ENCODE measurements at places on chromosomes 2 and 18. TPM values are rescaled to one million over a fixed set of nuclear protein-coding genes. Genes with fewer than 3 reads are reported as not detected.
A peak's percentile ranks its signal among the peaks of the same experiment; 100 is the strongest.

The SAG gene
- not detected for total RNA-seq

DNA sequence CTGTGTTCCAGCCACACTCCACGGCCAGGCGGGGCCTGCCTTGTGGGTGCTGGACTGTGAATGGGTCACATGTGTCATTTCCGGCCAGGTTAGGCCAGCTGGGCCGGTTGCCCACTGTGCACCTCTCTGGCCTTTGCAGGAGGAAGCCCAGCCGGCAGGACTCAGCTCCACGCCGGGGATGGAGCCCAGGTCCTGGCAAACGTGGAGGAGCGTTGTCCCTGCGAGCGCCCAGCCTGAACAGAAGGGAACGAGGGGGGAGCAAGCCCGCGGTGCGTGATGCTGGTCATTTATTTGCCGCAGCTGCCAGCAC, 152.9 kb downstream of the PXDN start:
- H3K4me3 ChIP-seq, result no peak overlapping the region
- H3K4me1 ChIP-seq, result no peaks in the 10 kb centered on the region
- H3K27me3 ChIP-seq, result no peaks in the 10 kb centered on the region
- no peak for DNase-seq
- no peaks in the 10 kb centered on the region for H3K36me3 ChIP-seq

- H3K27me3 ChIP-seq, result no peaks in the 10 kb centered on the region
- DNase-seq, result no peak
- H3K4me1 ChIP-seq, result no peaks in the 10 kb centered on the region
- no peaks in the 10 kb centered on the region for H3K36me3 ChIP-seq
- H3K4me3 ChIP-seq, result no peak overlapping the region
Measured at GRCh38 chr2:28488083-28488830, 7.6 kb upstream of the PLB1 start.

The FLACC1 gene
- total RNA-seq, result 1.8 TPM

The SPOPL gene
- total RNA-seq, result 16.9 TPM

GRCh38 chr2:167318581-167318980, 430.3 kb downstream of the XIRP2 start:
- no peak overlapping the region for H3K27ac ChIP-seq
- no peak overlapping the region for H3K4me3 ChIP-seq
- no peaks in the 10 kb centered on the region for H3K4me1 ChIP-seq
- H3K27me3 ChIP-seq, result no peaks in the 10 kb centered on the region

The NXPH2 gene
- not detected for total RNA-seq

GRCh38 chr2:143429932-143430679, 300.9 kb downstream of the ARHGAP15 start:
- peaks cover 3% of the 10 kb centered on the region for H3K4me1 ChIP-seq
- no peak overlapping the region for H3K4me3 ChIP-seq
- DNase-seq, result no peak
- no peaks in the 10 kb centered on the region for H3K36me3 ChIP-seq
- H3K27ac ChIP-seq, result no peak overlapping the region

The CYTIP gene
- 195 TPM for total RNA-seq

- no peak overlapping the region for H3K4me3 ChIP-seq
- no peak for DNase-seq
- H3K27me3 ChIP-seq, result no peaks in the 10 kb centered on the region
- H3K4me1 ChIP-seq, result no peaks in the 10 kb centered on the region
- no peak overlapping the region for H3K27ac ChIP-seq
- no peaks in the 10 kb centered on the region for H3K36me3 ChIP-seq
Measured at GRCh38 chr2:191228861-191229260, 16.3 kb upstream of the MYO1B start.

GRCh38 chr2:241458687-241459086, 49.7 kb downstream of the STK25 start:
- DNase-seq, result no peak
- H3K4me1 ChIP-seq, result no peaks in the 10 kb centered on the region
- no peak overlapping the region for H3K4me3 ChIP-seq
- no peaks in the 10 kb centered on the region for H3K27me3 ChIP-seq
- H3K36me3 ChIP-seq, result no peaks in the 10 kb centered on the region

- no peak overlapping the region for H3K27ac ChIP-seq
- no peaks in the 10 kb centered on the region for H3K27me3 ChIP-seq
- H3K36me3 ChIP-seq, result no peaks in the 10 kb centered on the region
- no peak overlapping the region for H3K4me3 ChIP-seq
- DNase-seq, result no peak
Measured at GRCh38 chr2:189014449-189015138, 40.4 kb downstream of the COL3A1 start.

The C2orf80 gene
- total RNA-seq, result not detected

The MYL12B gene
- 252 TPM for total RNA-seq

DNA sequence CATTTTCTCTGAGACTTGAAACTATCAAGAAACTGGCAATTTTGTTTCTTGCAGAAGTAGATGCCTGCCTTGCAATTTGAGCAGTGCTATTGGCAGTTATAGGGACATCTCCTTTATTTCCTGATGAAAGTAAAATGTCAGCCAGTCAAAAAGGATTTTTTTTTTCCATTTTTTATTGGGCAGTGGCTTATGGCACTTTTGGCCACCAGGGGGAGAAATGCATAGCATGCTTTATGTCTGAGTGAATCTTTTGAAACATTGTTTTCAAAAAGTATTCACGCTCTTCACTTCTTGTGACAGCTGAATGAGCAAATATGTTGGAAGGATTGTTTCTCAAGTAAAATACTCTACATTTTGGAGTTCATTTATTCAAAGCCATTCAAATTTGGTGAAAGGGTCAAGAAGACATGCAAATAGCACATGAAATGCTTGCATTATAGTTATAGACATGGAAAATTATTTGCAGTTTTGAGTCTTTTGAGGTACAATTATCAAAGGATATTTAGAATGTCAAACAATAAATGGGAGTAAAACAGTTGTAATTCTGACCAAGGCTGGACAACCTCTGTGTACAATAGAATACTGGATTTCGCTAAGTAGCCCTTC, 491.0 kb downstream of the CDH2 start:
- H3K27me3 ChIP-seq, result no peaks in the 10 kb centered on the region
- no peak overlapping the region for H3K27ac ChIP-seq
- no peaks in the 10 kb centered on the region for H3K36me3 ChIP-seq
- DNase-seq, result no peak
- H3K4me1 ChIP-seq, result no peaks in the 10 kb centered on the region
- no peak overlapping the region for H3K4me3 ChIP-seq

GRCh38 chr2:50221106-50221505, 810.8 kb downstream of the NRXN1 start:
- no peak for DNase-seq
- no peak overlapping the region for H3K27ac ChIP-seq

The SLC9A2 gene
- total RNA-seq, result not detected

DNA sequence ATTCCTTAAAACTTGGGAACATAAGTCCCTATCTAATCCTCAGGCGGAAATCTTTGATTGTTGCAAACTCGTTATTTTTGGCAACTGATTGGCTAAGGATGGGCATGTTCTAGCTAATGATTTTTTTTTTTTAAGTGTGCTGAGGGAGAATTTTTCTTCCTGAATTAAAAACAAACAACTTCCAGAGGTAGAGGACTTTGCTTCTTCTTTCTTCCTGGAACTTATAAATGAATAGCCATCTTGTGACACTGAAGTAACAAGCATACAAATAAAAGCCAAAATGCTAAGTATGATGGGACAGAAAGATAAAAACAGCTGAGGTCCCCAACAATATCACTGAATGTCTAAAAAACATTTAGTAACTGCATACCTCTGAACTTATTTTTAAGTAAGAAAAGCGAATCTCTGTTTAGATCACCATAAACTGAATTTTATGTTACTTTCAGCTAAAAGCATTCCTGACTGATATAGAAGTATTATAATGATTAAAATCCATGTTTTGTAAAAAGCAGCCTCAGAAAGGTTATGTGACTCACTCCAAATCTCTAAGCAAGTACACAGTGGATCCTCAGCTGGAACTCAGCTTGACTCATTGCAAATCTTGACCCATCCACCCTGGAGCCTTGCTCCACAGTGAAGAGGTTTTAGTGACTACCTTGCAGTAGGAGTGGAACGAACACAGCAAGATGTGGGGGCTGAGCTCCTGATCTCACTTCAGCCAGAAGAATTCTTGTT, 344.4 kb downstream of the CLIP4 start:
- H3K4me3 ChIP-seq, result no peak overlapping the region
- no peaks in the 10 kb centered on the region for H3K4me1 ChIP-seq
- peaks cover 4% of the 10 kb centered on the region for H3K27me3 ChIP-seq
- no peaks in the 10 kb centered on the region for H3K36me3 ChIP-seq
- H3K27ac ChIP-seq, result no peak overlapping the region

GRCh38 chr2:147843391-147843863, 1.4 kb upstream of the ACVR2A start:
- peak overlapping the region; percentile 36 for H3K4me3 ChIP-seq
- peaks cover 14% of the 10 kb centered on the region for H3K4me1 ChIP-seq
- DNase-seq, result no peak
- H3K27ac ChIP-seq, result no peak overlapping the region
- H3K36me3 ChIP-seq, result no peaks in the 10 kb centered on the region
- H3K27me3 ChIP-seq, result no peaks in the 10 kb centered on the region

DNA sequence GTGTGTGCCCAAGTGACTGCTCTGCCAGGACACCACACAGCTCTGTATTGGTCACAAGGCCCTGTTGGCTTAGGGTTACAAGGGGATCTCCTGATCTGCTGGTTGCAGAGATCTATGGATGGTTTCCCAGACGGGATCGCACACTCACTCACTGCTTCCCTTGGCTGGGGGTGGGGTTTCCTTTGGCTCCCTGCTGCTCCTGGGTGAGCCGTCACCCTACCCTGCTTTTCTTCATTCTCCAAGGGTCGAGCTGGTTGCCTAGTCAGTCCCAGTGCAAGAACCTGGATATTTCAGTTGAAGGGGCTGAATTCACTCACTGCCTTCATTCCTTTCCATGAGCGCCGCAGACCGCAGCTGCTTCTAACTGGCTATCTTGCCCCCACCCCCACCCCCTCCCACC, 56.3 kb downstream of the GTF3C3 start:
- H3K4me1 ChIP-seq, result no peaks in the 10 kb centered on the region
- DNase-seq, result no peak
- H3K27me3 ChIP-seq, result no peaks in the 10 kb centered on the region
- H3K36me3 ChIP-seq, result no peaks in the 10 kb centered on the region

GRCh38 chr2:235659767-235660322, 166.0 kb downstream of the AGAP1 start:
- H3K27ac ChIP-seq, result no peak overlapping the region
- no peaks in the 10 kb centered on the region for H3K4me1 ChIP-seq
- no peak for DNase-seq
- no peaks in the 10 kb centered on the region for H3K27me3 ChIP-seq

DNA sequence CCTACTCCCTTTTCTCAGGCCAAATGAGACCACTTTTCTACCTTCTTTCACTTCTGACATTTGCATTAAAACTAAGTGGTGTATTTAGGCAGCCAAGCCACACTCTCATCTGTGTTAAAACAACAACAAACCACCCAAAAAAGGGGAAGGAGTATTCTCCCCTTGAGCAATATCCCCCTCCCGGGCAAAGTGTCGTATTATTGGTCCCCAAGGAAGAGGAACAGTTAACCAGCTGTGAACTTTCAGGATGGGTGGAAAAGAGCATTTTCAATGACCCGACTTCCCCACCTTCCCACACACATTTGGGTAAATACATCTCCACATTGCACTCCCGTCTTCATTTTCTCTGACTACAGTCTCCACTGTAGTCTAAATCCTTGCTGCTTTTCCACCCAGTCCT, 44.3 kb downstream of the FEZ2 start:
- peaks cover 4% of the 10 kb centered on the region for H3K4me1 ChIP-seq
- H3K4me3 ChIP-seq, result no peak overlapping the region
- H3K36me3 ChIP-seq, result peaks cover 4% of the 10 kb centered on the region
- no peak overlapping the region for H3K27ac ChIP-seq

GRCh38 chr2:45134726-45135125, 125.5 kb upstream of the SIX2 start:
- no peak overlapping the region for H3K27ac ChIP-seq
- DNase-seq, result no peak
- H3K4me3 ChIP-seq, result no peak overlapping the region
- H3K36me3 ChIP-seq, result no peaks in the 10 kb centered on the region

DNA sequence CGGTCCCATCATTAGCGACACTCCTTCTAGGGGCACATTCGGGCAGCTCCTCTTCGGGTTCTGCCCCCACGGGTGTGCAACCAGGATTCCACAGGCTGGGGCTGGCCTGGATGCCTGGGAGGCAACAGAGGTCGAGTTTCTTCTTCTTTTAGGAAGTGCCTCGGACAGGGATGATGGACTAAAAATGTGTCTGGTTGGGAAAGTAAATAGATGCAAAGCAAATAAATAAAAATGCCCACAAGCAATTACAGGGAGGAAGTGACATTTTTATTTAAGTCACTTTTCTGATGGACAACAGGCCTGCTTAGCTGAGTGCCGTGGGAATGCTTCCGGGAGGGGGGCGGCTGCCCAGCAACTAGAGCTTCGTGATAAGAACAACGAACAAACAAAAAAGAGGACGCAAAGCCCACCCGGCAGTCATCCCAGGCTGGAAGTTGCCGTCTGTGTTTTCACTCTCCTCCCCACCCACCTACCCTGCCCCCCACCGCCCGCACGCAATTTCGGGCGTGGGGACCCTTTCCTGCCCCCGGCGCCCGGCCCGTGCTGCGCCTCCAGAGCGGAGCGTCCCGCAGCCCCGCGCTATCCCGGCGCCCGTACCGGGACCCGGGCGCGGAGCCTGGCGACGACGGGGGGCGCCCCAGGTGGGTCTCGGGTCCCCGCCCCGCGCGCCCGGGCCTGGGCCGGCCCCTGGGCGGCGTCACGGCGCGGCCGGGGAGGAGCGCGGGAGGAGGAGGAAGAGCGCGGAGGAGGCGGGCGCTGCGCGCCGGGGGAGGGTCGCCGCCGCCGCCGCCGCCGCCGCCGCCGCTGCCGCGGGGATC, 412 bp upstream of the NCK2 start:
- peak; percentile 64 for DNase-seq
- peak overlapping the region; percentile 45 for H3K4me3 ChIP-seq
- H3K36me3 ChIP-seq, result no peaks in the 10 kb centered on the region
- peaks cover 73% of the 10 kb centered on the region for H3K4me1 ChIP-seq

- no peak overlapping the region for H3K4me3 ChIP-seq
- no peaks in the 10 kb centered on the region for H3K27me3 ChIP-seq
- DNase-seq, result no peak
- no peaks in the 10 kb centered on the region for H3K36me3 ChIP-seq
- no peak overlapping the region for H3K27ac ChIP-seq
Measured at GRCh38 chr2:240056678-240057077, 3.4 kb upstream of the OR6B3 start.

The SETBP1 gene
- 14.1 TPM for total RNA-seq

The RAB17 gene
- not detected for total RNA-seq

GRCh38 chr2:19670303-19670702, 231.5 kb downstream of the TTC32 start:
- H3K27me3 ChIP-seq, result no peaks in the 10 kb centered on the region
- no peaks in the 10 kb centered on the region for H3K4me1 ChIP-seq

The SIX2 gene
- total RNA-seq, result not detected

The PLGLB1 gene
- 4.4 TPM for total RNA-seq
